Stimulated activated CD4-positive, alpha-beta T cell treated with anti-CD3 and anti-CD28 coated beads, TNF-alpha, amount 100 ng/mL, for 24 hours (primary cell): ENCODE measurements at places on chromosomes 7 and 10.

DNA sequence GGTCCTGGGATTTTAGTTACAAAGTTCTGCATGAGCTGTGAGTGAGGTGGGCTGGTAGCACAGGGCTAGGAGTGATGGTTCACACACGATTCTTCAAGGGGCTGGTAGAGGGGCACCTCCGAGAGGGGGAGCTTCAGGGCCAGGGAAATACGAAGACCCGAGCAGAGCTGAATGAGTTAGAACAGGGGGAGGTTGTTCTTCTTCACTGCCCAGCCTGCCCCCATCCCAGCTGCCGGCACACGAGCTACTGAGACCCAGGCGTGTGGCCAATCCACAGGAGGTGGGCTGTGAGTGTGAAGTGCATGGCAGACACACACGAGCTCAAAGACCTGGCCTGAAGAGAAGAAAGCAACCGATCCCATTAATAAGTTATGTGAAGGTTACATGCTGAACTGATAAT is 256.2 kb upstream of the ZNF32 start:
- DNase-seq, result no peak

DNA sequence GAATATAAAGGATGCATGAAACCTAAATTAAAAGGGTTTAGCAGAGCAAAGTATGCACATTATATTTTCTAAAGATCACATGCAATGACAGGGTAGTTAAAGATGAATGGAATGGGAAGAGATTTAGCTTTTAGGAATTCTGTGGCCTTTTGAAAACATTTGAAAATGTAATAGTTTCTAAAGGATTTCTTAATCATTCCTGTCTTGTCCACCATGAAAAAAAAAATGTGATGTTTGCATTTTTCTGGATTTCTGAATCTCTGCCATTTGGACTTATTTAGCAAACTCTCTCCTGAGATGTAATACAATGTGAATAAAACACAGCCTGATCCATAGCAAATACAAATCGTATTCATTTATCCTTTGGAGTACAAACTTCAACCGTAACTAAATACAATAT is 126.6 kb upstream of the RAB11FIP2 start:
- DNase-seq, result no peak

DNA sequence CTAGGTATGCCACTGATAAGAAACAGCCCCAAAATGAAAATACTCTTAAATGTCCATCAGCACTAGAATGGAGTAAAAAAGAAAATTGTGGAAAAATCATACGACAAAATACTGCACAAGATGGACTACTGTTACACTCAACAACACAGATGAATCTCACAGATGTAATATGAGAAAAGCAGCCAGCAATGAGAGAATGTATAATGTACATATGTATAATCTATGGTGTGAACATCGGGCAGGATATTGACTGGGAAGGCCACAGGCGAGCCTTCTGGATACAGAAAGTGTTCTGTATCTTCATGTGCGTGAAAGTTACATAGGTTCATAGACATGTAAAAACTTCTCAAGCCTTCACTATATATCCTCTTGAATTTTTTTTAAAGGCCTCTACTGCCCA is 212.6 kb downstream of the PARD3 start:
- DNase-seq, result no peak

GRCh38 chr7:12320241-12320986 is 83.3 kb downstream of the VWDE start:
- no peak for DNase-seq

DNA sequence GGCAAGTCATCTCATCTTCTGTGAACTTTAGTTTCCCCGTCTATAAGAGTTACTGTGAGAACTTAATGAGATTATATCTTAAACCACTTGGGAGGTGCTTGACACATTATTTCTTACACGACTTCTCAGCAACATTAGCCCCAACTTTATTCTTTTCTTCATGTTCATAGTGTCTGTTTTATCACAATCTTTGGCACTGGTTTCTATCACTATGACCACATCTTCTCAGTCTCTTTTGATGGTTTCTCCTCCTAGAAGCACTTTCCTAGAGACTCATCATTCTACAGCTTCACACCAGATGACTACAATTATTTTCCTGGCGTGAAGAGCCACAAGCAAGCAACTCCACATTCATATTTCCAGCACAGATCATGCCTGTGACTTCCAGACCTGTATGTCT is 26.5 kb upstream of the BET1 start:
- no peak for DNase-seq
